ENCODE measurements at places on chromosomes 4 and X.

- DNase-seq, result no peak
These were observed 55.4 kb upstream of the SLC10A7 start for GRCh38 chr4:146577111-146577510.

- DNase-seq, result no peak
These were observed 608.3 kb upstream of the PCDH10 start for GRCh38 chr4:132540797-132541196.

- no peak for DNase-seq
These were observed 19.1 kb downstream of the MTNR1A start for GRCh38 chr4:186536285-186536684.

DNA sequence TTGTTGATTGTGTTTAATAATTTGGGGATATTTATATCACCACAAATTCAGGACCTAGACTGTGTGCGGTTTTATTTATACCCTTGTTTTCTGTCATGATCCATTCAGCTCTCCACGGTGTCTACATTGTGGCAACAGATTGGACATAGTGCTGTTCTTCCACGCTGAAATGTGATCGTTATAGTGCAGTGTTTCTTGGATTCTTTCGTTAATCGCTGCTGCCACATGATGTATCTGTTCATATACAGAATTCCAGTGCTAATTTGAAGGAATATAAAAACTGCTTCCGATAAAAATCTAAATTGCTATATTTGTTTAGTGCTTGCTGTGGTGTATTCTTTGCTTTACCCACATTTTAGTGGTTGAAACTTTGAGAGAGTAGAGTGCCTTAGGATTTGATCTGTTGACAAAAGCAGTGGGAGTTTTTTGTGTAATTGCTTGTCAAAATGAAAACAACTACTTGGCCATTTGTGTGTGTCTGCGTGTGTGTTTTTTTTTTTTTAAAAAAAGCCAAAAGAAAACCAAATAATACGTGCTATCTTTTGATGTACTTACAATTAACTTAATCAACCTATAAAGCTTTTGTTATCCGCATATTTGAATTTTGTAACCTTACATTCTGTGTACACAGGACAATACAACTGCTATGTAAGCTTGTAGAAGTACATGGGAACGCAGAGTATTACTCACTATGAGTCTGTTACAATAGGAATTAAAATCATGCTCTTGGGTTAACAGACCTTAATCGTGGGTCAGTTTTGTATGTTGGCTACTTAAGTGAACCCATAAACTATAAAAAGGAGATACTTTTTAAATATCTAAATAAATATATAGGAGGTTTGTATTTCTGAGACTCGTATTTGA lies 353.3 kb downstream of the ARHGAP24 start:
- DNase-seq, result no peak

DNA sequence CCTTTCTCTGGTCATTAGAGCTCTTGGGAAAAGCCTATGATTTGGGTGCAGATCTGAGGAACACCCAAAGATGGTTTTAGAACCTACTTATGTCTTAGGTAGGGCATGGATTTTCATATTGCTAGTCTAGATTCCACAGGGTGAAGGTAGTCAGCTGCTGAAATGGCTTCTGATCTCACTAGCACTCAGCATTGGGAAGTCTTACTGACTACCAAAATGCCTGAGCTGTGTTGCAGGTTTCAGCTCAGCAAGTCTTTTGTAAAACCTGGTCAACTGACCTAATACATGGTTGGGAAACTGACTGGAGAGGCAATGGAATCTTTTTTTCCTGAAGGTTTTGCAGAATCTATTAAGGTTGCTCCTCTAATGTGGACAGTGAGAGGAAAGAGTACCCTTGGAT lies 136.4 kb downstream of the CCNG2 start:
- no peak for DNase-seq

DNA sequence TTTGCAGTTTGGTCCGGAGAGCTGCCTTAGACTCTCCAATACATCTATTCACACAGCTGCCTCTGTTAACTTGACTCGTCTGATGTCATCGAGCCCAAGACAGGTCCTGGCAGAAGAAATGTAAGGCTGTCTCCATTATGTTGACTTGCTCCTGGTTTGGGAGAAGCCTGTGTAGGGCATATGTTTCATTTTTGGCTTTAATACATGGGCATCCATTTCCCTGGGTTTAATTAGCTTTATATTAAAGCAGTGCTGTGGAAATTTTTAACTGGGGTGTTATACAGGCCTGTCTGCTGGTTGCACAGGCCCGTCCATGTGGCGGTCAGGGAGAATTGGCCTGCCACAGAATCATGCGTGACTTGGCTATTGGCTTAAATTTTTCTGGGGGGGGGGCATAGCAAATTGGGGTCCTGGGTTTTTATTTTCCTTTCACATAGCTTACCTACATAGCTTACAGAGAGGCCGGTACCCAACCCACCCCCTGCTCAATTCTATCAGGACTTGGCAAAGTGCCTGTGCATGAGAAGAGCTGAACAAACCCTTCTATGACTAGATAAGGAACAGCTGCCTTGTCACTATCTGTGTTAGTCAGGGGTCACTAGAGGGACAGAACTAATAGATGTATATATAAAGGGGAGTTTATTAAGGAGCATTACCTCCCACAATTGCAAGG lies 123.5 kb upstream of the WDR1 start:
- DNase-seq, result no peak

DNA sequence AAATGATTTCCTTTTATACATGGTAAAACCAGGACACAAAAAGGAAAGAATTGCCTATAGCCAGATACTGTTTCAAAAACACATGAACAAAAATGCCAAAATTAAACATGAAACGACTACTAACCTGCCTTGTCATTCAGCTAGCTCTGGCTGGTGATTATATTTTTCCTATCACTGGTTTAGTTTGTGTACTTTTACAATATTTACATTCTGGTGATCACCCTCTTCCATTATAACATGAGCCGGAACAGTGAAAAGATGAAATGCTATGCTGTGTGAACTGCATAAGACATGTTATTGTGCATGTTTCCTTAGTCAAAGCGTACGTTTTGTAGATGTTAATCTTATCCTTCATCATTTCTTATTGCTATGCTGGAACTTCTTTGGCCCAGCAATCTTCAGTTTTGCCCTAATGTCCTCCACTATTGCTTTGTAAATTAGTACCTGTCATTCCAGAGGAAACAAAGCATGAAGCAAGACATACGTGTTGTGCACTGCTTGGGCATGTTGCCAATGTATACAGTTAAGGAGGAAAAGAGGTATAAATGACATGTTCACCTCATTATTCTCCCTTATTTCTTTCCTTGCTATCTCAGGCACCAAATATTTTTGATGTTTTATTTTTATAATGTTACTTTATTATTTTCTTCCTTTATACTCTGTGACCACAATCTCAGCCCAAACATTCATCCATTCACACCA lies 386.3 kb downstream of the ARHGAP24 start:
- DNase-seq, result no peak

All from amniotic stem cell (primary cell).